ENCODE measurements at places on chromosomes 5 and 9. TPM values are rescaled to one million over a fixed set of nuclear protein-coding genes. Genes with fewer than 3 reads are reported as not detected.

S100Z gene
- total RNA-seq = 0.95 TPM

PRR16 gene
- total RNA-seq = 4.9 TPM

PCDHB9 gene
- 2.1 TPM for total RNA-seq

HRH2 gene
- 1.4 TPM for total RNA-seq

ADGRV1 gene
- total RNA-seq = 31.9 TPM

ANKRD55 gene
- total RNA-seq = 0.20 TPM

NR4A3 gene
- total RNA-seq = 7.5 TPM

GRCh38 chr5:80632700-80633099 is 21.8 kb upstream of the MSH3 start:
- no peak for DNase-seq

- DNase-seq = no peak
Observed at GRCh38 chr9:131318231-131319085, 28.9 kb downstream of the PLPP7 start.

GRCh38 chr5:6190838-6191237 is 187.5 kb downstream of the MED10 start:
- DNase-seq = no peak

DNA sequence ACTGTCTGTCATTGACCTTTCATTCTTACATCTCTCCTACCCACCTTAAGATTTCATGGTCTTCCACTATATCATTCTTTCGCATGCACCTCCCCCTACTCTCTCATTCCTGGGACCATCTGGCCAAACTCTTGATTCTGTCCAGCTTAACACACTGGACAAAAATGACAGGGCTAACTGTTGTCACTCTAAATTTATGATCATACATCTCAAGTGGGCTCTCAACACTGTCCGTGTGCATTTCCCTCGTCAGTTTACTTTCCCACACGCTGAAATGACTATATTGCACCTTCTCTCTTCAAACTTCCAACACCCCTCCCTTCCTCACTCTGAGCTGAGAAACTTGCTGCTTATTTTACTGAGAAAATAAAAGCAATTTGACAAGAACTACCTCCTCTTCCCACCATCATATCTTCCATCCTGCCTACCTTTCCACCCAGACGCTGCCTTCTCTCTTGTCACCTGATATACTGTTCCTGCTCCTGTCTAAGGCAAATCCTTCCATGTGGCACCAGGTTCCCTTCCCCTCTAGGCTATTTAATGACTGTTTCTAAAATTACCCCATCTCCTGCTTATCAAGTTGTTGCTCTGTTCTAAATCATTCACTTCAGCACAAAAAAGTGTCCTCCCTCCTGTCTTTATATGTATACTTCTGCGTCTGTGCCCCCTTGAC is 8.1 kb upstream of the KLF9 start:
- no peak for DNase-seq

Data from mucosa of gallbladder (tissue), 1 donor.